T-helper 17 cell (primary cell): ENCODE measurements at places on chromosomes 11 and 22. TPM values are rescaled to one million over a fixed set of nuclear protein-coding genes. Genes with fewer than 3 reads are reported as not detected.

DNA sequence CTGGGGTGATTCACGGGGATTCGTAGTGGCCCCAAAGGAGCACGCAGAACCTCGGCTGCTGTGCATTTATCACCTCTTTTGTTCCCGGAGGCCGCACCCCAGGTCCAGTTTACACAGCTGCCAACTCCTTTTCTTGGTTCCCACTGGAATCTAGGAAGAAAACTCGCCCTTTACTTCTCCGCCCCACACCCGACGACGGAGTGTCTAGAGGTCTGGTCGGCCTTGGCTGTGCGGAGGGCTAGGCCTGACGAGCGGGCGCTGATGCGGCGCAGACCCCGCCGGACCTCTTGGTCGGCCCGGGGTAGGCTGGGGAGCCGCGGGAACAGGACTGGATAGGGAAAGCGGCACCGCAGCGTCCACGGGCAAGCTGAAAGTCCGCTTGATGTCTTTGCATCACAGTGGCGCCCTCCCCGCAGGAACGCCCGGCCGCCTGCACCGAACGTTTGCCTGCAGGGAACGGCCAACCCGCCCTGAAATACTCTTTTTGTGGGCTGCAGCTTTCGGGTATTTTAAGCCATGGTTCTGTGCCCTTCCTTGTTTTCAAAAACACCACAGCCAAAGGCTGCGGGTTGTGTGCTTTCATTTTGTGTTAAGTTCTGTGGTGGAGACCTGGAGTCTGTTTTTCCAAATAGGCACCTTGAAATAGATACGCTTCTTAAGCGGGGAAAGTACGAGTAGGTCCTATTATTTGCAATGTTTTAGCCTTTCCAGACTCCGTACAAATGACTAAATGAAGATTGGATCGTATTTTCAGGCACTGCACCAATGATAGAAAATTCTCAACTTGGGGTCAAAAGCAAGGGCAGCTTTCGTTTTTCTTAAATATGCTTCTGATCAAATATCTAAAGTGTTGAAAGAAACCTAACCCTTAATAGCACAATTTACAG lies 829 bp upstream of the ZBED5 start:
- DNase-seq = peak; percentile 19

DNA sequence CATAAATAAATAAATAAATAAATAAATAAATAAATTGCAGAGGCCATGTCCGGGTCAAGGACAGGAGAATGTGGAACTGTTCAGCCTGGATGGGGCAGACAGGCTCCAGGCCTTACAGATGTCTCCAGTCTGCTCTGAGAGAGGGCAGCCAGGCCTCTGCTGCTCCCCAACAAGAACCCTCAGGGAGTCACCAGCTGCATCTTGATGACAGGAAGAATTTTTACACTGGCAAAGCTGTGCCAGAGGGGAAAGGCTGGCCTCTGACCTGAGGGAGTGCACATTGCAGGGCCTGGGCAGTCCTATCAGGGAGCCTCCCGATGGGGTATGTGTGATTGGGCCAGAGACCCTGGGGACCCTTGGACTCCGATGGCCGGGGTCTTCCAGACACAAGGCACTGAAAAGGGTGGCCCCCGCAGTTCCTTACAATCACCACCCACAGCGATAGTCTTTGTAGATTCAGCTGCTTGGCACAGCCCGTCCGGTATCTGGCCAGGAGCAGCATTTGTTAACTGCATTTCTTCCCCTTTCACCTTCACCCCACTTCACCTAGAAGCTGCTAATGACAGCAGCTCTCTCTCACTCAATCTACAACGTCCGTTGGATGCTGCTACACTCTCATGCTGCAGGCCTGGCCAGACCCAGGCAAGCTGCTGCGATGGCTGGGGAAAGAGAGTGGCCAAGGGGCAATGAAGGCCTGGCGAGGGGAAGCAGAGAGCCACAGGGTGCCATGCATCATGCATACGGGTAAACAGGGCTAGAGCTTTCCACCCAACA lies 8.1 kb downstream of the MOGAT2 start:
- DNase-seq = no peak

- no peak for DNase-seq
Measured at GRCh38 chr22:26589367-26589844, 526 bp downstream of the TPST2 start.

Gene STK33
- 0.55 TPM for total RNA-seq

GRCh38 chr11:57542582-57542981 lies 5.2 kb downstream of the SMTNL1 start:
- DNase-seq = no peak

Gene SLC1A2
- total RNA-seq = 0.12 TPM

Gene MGAT3
- total RNA-seq = 0.25 TPM

DNA sequence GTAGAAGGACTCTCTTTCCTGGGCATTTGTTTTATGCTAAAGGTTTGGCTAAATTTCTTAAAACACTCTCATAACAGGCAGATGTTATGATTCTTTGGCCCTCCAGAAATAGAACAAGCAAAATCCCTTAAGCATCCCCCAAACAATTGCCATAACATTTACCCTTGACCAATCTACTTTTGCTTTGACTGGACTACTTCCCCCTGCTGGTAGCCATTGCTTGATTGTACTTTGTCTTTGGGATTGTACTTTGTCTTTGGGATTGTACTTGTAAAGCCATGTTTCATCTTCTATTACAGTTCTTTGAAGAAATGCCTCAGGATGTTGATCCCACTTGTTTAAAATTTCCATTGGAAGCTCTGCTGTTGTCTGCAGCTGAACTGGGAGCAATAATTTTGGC lies 53.3 kb upstream of the GLYAT start:
- no peak for DNase-seq

GRCh38 chr22:46948411-46949144 lies 186.1 kb downstream of the TBC1D22A start:
- no peak for DNase-seq

- no peak for DNase-seq
Measured at GRCh38 chr22:49224243-49224642, 603.4 kb downstream of the BRD1 start.

- DNase-seq = no peak
Measured at GRCh38 chr11:31809857-31810778, 1.0 kb downstream of the PAX6 start.

DNA sequence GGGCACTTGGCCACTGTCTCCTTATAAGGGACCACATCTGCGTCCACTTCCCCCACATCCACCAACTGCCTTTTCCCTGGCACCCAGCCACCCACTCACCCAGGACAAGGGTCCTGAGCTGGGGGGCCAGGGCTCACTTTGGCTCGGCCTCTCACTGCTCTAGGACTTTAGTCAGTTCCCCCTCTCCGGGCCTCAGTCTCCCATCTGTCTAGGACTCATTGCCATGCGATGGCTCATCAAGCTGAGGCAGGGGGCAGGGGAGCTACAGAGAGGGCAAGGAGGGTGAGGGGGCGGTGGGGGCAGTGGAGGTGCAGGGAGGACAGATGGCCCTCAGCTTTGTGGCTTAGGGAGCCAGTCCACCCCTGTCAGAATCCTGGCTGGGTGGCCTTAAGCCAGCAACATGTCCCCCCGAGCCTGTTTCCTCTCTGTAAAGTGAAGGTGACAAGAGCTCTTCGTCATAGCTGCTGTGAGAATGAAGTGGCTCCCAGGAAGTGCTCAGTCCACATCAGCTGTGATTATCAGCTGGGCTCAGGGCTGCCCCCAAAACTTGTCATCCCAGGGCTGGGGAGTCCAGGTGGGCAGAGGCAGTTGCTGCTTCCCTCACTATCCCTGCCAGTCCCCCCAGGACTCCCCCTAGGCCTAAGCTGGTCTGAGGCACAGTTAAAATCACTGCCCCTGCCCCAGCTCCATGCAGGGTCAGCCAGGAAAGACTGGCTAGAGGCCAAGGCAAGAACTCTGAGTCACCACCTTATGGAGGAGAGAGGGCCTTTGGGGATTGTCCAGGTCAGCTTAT lies 14.9 kb downstream of the RAC2 start:
- no peak for DNase-seq

Gene CHRM1
- total RNA-seq = not detected

Gene ZP1
- not detected for total RNA-seq

GRCh38 chr11:2995893-2996554 lies 3.9 kb upstream of the NAP1L4 start:
- DNase-seq = no peak

Gene DLG2
- 1.0 TPM for total RNA-seq

DNA sequence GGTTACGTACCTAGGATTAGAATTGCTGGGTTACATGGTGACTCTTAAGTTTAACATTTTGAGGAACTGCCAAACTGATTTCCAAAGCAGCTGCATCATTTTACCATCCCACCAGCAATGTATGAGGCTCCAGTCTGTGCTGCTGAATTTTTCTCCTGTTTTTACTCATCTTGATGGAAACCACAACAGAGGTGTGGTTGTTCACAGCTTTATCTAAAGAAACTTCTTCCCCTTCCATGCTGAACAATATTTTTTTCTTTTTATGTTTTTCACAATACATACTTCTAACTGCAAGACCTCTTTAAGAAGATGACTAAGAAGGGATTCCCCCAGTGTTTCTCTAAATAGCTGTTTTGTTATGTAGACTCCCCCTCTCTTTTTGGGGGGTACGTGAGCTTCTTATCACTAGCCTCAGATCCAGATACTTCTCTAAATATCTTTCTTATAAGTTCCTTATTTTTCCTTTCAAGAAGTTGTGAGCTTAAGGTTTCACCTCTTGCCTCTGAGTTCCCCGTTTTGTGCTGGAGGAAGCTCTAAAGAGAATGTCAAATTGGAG lies 24.0 kb downstream of the TCP11L1 start:
- DNase-seq = no peak

DNA sequence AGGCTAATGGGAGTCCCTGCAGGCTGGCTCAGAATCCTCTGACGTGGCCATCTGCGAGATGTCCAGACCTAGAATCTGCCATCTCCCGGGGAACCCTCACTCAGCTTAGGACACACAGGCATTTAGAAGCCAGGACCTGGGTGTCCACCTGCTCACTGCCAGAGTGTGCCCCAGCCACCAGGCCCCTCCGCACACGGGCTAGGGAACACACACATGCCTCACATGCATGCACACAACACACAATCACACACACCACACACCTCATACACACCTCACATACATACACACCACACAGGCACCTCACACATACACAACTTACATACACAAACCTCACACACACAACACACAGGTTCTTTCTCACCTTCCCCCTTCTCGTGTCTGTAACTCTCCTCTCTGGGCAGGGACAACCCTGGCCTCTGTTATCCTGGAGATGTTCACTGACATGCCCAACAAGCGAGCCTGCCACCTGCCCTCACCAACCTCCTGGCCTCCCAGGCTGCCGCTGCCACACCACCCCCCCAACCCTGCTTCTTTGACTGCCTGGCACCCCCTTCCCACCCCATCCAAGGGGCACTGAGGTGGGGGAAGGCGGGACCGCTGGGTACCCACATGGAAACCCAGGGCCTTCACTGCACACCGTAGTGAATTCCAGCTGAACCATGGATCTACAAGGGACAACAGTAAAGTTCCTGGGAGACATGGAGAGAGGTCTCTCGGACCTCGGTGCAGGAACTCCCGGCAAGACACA lies 38.1 kb downstream of the GNB1L start:
- DNase-seq = no peak

DNA sequence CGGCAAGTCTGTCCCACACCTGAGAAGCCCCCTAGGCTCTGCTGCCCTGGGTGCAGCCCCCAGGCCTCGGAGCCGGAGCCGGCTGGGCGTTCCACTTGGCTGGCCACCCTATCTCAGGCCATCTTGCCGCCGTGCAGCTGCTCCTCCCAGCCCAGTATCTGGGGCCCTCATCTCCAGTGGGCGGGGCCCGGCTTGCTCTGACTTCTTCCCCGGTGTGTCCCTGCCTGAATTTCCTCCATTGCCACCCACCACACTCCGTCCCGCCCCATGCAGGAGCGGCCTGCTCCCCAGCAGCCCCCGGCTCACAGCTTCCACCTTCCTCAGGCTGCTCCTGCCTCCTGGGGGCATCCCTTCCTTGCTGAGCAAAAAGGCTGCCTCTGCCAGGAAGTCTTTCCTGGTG lies 46.6 kb downstream of the WNT7B start:
- DNase-seq = no peak

DNA sequence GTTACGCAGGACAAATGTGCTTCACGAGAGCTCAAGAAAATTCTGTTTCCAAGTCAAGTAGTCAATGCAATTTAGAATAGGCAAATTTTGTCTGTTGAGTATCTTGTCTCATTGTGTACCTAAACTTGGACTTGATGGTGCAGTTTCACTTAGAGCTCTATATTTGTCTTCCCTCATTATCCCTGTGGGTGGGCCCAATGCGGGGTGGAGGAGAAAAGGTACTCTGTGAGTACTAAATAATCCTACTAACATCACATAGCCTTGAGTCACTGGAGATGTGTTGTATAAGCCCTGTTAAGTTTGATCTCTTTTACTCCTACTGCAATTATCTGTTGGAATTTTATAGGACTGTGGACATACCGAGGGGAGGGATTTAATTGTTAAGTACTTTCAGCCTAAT lies 331.2 kb downstream of the METTL15 start:
- no peak for DNase-seq

DNA sequence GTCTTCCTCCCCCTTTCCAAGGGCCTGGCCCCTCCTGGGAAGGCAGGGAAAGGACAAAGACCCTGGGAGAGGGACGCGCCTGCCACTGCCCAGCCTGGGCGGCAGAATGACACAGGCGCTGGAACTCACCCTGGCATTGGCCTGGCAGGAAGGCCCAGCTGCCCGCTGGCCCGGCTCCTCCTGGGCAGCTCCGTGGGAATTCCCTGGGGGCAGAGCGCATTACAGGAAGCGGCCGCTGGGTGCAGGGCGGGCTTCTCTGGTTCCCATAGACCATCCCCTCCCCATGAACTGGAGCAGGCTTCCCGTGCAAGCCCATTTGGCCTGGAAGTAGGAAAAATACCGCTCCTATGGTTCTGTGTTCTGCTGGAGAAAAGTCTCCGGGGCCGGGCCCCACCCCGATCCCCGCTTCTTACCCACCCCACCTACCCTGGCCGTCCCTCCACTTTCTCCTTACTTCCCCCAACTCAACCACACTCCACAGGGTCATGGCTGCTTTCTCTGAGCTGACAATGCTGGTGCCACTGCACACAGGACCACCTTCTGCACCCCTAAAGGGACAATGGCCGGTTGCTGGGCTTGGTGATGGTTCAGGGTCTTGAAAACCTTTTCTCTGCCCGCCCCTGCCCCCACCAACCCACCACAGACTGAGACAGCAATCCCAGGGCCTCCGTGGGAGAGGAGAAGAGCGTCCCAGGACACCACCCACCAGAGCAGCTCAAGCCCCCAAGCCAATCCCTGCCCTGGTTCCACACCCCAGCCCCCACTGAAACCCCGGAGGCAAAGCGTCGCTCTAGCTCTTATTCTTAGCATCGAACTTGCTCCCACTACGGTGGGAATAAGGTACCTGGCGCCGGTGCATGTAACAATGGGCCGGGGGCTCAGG lies 58.9 kb downstream of the LINC01488 start:
- no peak for DNase-seq

GRCh38 chr11:29231586-29231985 lies 785.2 kb downstream of the KCNA4 start:
- no peak for DNase-seq

Gene MPPED2
- not detected for total RNA-seq

Gene CSNK2A3
- total RNA-seq = 0.26 TPM

Gene NEFH
- 0.21 TPM for total RNA-seq
